ENCODE measurements at places on chromosomes 3 and 15.

- DNase-seq: peak; percentile 79
Measured at GRCh38 chr3:186783731-186784515, 546 bp downstream of the EIF4A2 start.

GRCh38 chr3:61761694-61762430, 200.5 kb downstream of the PTPRG start:
- DNase-seq: no peak

DNA sequence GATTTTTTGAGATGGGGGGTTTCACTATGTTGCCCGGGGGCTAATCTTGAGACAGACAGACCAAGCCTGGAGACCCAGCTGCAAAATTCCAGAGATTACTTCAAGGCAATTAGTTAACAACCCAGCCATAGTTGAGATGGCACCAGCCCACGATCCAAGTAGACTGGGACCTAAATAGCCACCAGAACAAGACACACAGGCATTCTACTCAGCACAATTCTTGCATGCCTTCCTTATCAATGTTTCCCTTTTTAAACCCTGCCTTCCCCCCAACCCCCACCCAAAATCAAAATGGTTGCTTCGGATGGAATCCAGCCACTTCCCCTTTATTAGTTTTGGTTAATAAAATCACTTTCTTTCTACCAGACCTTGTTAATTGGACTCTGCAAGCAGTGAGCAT, 28.6 kb downstream of the FAM240A start:
- no peak for DNase-seq

DNA sequence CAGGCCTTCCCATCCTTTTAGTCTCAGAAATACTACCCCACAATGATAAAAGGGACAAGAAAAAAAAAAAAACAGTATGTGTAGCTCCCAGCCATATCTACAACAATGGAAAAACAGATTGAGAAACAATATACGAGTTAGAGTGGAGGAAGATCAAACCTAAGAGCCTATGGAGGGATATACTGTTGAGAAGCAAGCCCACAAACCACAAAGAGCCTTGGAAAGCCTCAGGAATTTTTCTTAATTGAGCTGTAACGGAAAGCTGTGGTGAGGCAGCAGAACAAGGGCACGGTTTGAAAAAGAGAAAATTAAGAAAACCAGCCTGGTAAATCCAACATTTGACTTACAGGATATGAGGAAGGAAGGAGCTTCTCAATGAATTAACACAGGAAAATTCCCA, 21.4 kb downstream of the KPNA1 start:
- no peak for DNase-seq

- DNase-seq: no peak
Measured at GRCh38 chr15:52171386-52171785, 19.8 kb downstream of the GNB5 start.

DNA sequence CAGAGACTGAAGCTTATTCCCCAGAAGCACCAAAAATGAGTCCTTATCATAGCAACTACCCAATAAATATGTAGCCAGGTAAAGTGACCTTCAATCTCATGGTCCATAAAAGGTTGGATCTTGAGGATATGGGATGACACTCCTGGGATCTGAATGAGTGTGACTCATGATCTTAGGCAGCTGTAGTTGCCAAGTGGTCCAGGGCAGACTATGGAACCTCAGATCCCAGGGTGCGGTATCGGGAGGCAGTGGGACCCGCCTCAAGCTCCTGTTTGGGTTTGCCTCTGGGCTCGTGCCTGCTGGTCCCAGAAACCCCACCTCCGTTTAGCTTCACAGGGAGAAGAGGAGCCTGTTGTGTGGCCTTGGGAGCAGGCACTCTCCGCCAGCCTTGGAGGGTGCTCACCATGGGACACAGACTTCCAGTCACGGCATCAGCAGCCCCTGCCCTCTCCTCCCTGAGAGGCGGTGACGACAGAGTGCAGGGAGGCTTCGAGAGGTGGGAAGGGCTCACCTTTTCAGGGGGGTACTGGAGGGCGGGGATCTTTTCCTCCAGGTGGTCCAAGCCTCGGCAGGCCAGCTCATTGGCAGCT, 8.1 kb downstream of the PLIN1 start:
- DNase-seq: no peak

DNA sequence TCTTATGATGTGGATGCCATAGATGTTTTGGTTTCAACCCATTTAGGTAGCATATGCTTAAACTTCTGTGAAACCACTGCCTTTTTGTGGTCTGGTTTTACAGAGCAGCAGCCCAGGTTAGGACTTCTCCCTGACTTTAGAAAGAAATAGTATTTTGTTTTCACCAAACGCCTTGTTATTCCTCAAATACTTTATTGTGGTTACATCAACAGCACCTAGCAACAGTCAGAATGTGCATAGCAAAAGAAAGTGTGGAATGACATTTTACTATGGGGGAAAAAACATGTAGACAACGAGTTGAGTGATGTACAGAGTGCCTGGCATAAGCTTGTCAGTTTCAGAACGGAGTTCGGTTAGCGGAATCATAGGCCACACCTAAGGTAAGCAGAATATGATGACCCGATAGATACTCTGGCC, 159.2 kb downstream of the TPRG1 start:
- no peak for DNase-seq

- no peak for DNase-seq
Measured at GRCh38 chr3:150434234-150434633, 26.1 kb downstream of the TSC22D2 start.

DNA sequence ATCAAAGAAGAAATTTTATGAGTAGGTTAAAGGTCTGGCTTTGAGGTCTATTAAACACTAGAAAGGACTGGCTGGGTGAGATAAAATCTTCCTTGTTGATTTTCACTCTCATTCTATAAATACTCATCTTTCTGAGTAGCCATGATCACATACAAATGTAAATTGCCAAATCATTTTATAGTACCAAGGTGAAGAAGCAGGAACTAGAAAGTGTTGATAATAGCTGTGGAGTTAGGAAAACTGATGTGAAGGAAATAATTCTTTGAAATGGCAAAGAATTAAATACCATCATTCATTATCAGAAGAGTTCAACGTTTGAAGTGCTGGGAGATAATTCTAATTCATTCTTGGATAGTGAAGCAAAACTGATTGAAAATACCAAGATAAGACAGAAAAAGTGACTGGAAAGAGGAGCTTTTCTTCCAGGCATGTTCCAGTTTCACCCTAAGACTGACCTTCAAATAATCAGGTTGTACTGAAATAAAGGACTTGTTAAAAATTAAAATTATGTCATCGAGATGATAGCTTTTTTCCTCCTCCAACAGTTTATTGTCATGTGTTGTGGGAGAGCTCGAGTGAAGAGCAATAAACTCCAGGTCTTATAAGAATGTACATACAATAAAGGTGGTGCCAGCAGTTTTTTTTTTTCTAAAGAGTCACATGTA, 17.4 kb downstream of the THBS1 start:
- DNase-seq: no peak

- DNase-seq: no peak
Measured at GRCh38 chr3:18657858-18658820, 233.0 kb upstream of the SATB1 start.

DNA sequence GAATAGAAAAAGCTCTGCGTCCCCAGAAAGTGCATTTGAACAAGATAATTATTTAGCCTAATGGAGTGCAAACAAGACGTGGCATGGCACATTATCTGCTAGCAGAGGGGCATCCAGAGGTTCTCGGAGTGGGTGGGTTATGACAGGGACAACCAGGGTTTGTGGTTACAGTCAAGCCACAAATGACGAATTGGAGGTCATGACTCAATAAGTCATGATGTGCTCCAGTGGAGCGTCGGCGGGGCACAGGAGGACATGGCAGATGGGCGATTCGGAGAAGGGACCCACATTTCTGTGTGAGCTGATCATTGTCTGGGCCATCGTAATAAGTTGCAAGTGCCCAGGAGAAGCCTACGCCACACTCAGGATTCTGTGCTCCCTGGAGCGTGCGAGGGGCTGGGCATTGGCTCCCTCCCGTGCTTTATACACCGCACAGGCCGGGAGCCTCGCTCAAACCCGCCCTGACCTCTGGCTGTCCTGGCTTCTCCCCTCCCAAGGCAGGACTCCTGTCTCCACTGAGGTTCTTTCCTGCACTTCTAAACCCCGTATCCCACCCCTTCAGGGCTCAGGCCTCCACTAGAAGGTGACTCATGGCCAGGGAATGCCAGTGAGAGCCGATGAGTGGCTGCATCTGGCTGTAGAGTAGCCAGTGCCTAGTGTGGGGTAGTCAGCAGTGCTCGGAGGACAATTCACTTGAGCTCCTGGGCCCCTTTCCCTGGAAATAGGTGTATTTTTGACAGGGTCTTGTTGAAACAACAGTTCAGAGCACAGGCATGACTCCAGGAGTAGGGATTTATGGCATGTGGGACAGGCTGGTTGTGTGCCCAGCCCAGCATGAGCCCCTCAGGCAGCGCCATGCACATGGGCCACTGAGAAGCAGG, 67.4 kb downstream of the GRIP2 start:
- DNase-seq: no peak
